ENCODE measurements at places on chromosomes 12 and 14.

DNA sequence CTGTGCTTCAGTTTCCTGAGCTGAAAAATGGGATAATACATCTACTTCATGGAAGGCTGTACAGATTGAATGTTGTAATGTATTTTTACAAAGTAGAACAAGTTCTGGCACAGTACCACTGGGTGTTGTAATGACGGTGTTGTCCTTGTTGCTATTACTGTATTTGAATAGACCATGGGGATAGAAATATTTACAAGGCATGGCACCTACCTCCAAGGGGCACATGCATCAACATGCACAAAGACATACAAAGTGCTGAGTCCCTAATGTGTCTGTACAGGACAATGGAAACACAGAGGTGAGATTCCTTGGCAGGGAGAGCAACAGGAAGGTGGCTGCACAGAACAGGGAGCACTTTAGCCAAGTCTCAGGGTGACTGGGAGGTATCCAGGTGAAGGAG is 930.6 kb upstream of the TMEM132C start:
- DNase-seq, result no peak

DNA sequence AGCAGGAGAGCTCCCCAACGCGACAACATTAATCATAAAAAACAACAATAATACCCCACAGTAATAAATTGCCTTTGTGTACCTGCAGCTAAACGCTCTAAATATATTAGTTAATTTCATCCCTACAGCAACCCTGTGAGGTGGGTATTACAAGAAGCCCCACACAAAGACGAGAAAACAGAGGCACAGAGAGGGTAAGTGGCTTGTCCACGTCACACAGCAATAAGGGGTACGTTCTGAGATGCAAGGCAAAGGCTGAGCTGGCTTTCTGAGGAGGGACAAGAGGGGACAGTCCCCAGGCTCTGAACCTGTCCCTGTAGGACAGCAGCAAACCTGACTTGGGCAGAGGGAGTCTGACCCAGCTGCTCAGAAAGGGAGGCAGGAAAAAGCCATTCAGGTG is 78.2 kb downstream of the NCOR2 start:
- no peak for DNase-seq

DNA sequence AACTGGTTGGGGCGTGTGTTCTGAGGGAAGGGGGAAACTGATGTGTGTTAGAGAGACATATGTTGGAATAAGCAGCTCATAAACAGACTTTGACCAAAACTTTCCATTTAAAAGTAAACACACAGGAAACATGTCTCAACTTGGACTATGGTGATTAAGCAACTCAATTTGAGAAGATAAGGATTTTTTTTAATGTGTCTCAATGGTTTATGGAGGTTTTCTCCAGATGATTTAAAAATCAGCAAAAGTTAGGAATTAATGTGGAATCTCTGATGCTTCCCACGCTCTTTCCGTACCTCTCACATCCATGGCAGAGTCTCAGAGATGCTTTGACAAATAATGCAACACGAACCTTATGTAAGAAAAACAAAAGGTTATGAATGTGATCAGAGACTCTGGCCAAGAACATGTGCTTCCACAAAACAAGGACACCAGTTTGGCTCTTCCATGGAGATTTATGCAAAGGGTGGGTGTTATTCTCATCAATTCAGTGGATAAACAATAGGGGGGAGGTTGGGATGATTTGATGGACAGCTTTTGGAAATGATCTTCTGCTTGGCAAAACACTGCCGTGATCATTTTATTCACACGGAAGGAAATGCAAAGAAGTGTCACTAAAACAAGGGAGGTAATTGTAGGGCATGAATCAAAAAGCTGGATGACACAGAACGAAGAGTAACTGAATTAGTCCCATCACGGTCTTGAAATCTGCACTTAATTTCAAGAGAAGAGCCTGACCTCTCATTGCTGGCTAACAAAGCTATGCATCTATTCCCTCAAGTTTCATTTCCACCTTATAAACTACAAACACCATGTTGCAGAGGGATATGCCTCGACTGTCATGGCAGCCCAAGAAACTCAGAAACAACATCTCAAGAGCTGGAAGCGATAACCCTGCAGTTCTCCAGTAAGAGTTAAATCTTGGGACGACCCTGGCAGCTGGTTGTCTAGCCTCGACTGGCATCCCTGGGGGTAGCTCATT is 76.5 kb downstream of the FOXN3 start:
- DNase-seq, result no peak

GRCh38 chr12:13379531-13380188 is 183.1 kb downstream of the EMP1 start:
- no peak for DNase-seq

DNA sequence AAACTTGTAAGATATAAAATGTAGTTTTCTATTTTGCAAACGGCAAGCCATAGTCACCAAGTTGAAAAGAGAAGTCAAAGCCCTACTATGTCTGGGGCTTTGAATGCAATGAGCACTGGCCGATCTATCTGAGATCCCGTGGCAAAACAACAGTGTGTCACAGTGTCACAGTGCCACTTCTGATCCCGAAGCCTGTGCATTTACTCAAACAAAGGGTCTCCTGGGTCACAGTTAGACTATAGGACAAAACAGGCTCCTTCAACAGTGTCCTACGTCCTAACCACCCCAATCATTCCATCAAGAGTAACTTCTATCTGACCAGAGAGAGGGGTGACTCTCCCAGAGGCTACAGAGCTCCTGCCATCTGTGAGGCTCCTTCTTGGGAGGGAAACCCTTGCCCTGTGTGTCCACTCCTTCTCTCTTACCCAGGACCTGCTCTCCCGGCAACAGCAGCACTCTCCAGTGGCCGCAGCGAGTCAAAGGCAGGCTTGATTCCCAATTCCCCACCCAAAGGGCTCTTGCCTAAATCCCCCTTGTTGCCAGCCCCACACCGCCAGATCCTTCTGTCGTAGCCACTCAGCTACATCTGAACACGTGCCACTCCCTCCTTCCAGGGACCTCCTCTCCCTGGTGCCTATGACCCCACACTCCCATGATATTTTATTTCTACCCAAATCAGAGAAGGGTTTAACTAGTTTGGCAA is 14.0 kb upstream of the SELPLG start:
- DNase-seq, result no peak

DNA sequence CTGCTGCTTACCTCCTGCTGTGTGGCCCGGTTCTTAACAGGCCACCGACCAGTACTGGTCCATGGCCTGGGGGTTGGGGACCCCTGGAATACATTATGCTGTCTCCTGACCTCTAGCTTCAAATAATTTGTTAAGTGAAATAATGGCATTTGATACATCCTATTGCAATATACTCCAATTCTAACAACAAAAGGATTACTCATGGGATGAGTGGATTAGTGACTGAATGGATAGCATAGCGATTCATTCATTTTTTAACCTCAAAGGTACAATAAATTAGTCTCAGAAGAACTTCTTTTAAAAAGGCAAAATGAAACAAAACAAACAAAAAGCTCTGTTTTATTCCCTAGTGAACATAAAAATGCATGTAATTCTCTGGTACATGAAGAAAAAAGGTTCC is 147.9 kb upstream of the PKP2 start:
- DNase-seq, result no peak

DNA sequence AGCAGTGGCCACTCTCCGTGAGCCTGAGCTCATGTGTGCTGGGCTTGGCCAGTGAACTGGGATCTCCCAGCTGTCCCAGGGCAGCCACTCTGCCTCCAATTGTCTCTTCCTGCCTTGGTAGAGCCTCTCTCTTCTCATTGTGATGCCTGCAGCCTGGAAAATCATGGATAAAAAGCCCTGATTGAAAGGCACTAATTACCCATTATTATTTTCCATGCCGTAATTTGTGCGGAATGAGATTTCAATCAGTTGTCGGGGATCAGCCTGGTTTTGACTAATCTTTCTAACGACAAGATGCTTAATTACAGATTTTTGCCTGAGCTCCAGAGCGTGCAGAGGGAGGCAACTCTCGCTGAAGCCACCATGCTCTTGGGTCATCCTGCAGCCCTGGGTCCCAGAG is 52.7 kb downstream of the ESRRB start:
- DNase-seq, result no peak

DNA sequence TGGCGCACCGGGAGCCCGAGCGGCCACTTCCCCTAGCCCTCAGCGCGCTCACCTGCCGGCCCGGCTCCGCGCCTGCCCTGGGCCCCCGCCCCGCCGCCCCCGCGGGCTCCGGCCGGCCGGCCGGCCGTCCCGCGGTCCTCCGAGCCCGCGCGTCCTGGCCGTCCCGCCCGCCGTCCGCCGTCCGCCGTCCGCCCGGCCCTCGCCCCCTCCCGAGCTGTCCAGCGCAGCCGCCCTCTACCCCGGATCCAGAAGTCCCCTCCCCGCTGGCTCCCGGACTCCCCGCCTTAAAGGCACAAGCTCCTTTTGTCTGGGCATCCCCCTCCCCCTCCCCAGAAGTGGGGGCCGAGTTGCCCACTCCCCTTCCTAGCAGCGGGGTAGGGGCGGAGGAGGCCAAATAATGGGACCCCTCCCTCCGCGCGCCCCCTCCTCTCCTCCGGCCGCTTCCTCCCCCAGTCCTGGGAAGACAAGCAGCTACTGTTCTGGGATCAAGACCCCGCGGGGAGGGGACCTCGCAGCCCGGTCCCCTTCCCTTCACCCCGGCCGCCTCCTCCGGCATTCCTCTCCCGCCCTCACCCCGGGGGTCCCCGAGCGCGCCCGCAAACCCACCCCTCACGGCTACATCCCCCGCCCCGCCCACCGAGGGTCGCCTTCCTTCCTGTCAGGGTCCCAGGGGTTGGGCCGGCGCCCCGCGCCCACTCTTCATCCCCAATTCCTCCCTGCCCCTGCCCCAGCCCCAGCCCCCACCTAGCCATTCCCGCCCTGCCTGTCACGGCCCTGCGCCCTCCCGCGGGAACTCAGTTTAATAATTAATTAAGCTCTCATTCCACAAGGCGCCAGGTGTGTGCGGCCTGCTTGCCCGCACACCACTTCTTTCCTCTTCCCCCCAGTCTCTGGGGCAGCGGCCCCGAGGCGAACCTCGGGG is at the start of gene ADCY6:
TSS of gene ADCY6 (minus strand) at position 236 of the 922 bp plus-strand sequence. CDS start 5,655 bp downstream, outside the sequence.
- no peak for DNase-seq

DNA sequence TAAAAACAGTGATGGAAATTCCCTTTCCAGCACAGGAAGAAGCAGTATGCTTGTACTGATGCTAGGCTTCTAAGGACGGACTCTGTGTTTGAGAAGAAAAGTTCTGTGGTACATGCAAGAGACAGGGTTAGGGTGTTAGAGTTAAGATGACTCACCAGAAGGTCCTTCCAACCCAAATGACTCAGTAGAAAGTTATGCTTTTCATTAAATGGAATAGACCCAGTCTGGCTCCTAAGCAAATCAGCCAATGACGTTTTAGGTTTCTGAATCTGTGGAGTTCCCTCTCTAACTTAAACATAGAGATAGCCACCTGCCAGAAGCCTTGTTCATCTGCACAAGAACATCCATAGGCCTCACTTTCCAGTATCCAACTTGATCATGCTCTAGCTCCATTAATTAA is 5.7 kb downstream of the PTHLH start:
- no peak for DNase-seq

DNA sequence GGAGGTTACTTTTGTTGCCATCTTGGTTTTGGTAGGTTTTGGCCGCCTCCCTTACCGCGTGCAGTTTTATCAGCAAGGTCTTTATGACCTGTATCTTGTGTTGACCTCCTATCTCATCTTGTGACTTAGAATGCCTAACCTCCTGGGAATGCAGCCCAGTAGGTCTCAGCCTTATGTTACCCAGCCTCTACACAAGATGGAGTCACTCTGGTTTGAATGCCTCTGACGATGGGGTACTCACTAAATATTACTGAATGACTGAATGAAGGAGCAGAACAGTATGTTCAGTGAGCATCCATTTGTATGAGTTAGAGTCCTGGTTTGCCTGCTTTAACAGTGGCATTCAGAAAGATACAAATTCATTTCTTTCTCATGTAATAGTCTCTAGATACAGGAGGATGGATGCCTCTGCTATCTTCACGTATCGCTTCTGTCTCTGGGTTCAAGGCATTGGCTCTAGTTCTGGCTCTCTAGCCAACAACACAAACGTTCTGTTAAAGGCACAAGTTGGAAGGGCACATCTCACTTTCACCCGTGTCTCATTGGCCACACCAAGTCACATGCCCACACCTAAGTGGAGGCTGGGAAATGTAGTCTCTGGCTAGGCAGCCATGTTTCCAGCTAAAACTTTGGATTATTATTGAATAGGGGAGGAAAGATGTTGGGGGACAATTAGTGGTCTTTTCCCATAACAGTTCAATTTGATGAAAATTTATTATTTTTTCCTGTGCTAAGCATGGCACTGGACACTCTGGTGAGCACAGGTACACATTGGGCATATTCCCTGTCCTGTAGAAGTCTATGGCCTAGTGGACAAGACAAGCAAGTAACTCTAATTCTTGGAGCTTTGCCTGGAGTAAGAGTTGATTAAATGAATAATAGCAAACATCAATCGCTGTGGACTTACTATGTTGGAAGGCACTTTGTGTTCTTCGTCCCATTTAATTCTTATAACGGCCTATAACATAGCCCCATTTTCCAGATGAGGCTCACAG is 75.2 kb upstream of the RPH3A start:
- no peak for DNase-seq

DNA sequence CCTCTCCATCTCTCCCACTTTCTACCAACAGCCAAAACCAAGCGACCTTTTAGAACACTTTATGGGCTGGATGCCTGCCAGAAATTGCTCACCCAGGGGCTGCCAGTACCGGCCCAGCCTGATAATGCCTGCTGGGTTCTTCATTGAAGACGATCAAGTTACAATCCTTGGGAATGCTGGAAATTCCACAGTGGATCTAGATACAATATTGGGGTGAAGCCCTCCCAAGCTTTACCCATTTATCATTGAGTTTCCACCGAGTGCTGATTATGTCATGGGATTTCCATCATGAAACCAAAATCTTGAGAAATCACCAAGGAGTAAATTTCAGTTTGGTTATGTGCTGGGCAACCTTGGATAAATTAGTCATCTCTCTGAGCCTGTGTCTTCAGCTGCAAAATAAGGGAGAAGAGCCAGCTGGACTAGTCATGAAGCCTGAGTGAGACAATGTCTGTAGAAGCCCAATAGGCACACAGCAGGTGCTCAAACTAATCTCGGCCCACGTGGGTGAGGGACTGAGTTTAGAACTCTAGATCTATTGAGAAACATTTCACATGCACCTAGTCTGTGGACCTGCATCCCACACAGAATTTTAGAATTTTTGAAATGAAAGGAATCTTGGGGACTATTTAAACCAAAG is 75.5 kb upstream of the CLMN start:
- DNase-seq, result no peak

DNA sequence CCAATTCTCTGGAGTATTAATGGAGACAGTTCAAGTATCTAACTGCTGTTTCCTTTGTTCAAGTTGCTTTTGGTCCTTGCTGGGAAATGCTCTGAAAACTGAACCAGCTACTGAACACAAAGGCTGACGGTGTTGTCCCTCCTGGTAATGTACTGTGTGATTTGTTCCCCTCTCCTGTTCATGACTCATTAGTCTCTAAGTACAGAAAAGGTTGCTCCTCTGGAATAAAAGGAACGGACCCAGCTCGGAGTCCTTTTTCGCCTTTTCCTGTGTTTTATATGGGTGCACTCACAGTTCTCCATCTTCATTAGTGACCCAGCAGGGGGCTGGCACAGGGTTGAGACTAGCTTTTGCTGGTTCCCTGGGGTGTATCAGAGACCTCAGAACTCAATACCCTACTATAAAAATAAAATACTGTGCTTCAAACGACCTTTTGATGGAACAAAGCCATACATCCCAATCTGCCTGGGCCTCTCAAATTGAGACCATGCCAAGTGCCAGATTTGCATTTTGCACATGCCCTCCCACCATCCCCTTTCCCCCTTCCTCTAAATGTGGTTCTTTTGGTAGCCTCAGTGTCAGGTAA is 269.7 kb downstream of the RAD51B start:
- no peak for DNase-seq

Measured in cortex of kidney (tissue), 1 donor.